ENCODE measurements at places on chromosomes 2 and 18.

- no peak for DNase-seq
Measured at GRCh38 chr2:50777954-50778353, 254.0 kb downstream of the NRXN1 start.

GRCh38 chr18:63997606-63998005 lies 27.7 kb downstream of the SERPINB8 start:
- no peak for DNase-seq

DNA sequence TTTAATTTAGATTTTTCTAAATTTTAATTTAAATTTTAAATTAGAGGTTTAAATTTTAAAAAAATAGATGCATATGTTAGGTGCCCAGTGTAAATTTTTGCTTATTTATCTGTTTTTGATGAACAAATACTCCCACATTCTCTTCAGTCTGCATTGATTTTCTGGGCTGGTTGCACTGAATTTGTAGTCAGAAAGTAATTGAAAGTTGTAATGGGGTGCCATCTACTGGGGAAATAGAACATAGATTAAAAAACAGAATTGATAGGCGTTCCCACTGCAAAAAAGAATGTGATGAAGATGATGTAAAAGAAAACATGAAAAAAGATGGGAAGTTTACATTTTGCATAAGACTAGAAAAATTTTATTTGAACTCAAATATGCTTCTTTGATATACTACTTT lies 51.7 kb upstream of the CCDC85A start:
- peak; percentile 42 for DNase-seq

DNA sequence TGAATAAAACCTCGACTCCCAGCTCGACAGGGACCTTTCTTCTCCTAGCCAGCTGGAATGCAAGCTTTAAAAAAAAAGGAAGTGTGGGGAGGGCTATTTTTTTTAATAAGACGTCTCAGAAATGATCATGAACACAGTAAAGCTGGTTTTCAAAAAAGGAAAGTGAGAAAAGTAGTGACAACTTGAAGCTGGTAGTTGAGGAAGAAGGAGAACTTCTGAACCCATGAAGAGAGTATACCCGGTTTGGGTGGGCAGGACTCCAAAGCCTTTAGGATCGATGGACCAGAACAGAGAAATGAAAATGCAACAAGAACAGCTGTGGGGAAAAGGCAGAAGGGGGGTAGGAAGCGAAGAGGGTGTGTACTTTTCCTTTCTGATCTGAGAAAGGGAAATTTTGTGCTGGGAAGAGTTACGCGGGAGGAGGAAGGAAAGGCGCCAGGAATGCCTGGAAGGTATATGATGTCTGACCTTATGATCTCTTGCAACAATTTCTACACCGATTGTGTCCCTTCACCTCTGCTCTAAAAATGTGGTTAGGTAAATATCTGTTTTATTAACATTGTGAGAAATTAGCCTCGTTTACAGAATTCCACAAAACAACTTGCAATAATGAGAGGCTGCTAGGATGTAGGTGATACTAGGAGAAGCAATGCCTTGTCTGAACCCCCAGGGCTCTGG lies 22.6 kb upstream of the CYP1B1 start:
- DNase-seq: no peak

DNA sequence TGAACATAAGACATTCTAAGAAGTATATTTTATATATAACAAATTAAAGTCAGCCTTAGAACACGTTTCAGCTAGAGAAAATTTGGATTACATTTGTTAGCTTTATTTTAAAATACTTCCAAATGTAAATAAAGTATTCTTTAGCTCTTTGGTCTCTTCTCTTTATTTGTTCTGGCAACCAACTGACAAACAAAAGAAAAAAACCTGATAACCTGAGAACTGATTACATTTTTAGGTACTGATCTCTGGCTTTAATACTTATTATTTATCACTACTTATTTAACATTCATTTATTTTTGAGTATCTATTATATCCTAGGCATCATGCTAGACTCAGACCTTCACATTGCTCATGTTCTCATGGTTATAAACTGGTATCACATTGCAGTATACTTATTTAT lies 18.5 kb downstream of the CCDC138 start:
- no peak for DNase-seq

DNA sequence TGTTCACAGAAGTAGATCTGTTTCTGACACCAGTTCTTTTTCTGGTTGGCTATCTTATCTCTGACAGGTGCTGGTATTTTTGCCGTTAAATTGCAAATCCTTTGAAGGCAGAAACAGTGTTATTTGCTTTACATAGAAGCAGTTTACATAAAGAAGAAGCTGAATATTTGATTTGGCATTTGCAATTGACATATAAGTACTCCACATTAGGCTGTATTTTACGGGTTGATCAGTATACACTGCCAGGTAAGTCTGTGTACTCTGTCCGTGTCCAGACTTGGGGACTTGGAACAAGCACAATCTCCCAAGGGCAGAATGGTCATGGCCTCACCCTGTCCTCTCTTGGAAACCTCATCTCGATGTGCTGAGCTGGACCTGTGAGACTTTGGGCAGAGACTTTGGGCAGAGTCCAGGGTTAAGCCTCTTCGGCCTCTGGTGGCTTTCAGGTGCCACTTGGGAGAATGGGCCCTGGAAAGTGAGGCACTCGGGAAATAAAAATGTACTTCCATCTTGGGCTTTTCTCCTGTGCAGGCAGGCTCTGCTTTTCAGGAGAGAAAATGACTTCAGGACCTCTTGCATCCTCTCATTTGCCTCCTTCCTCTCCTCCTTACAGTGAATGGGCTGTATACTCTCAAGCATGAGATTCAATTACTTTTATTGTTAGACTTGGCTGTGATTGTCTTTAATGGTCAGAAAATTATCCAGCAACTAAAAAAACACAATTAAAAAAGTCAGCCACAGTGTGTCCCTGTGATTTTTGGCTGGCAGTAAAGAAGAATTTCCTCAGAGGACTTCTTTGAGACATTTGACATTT lies 108.5 kb downstream of the RAPGEF4 start:
- no peak for DNase-seq

GRCh38 chr2:149860276-149860921 lies 272.8 kb upstream of the MMADHC start:
- no peak for DNase-seq

GRCh38 chr18:72194072-72194471 lies 350.1 kb downstream of the CBLN2 start:
- no peak for DNase-seq

DNA sequence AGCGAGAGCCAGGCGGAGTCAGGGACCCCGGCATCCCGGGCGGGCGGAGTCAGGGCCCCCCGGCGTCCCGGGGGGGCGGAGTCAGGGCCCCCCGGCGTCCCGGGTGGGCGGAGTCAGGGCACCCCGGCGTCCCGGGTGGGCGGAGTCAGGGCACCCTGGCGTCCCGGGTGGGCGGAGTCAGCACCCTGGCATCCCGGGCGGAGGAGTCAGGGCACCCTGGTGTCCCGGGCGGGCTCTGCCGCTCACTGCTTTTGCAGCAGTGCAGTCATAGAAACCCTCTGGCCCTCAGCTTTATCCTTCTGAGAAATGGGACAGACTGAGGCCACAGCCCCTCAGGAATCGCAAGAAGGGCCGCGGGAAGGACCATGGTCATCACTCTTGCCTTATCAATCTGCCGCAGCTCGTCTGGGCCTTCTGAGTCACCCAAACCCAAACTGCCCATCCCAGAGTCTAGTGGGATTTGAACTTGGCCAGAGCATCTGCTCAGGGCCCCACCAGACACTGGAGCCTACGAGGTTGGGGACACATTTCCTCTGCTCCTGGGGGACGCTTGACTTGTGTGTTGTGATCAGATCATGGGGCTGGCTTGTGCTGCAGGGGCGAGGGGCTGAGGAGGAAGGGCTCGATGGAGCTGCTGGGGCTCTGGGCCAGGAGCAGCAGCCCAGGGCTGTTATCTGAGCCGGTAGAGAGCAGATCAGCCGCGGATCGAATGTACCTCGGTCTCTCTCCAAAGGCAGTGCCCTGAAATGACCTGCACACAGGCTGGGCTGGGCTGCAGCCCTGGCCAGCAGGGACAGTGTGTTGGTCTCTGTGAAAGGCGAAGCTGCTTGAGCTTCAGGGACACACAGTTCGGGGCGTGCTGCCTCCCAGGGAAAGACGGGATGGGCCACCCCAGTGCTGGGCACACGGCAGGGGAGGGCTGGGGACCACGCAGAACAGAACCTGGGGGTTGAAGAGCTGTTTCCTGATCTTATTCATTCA lies 290.1 kb upstream of the HDAC4 start:
- no peak for DNase-seq

GRCh38 chr2:25304826-25305596 lies 36.7 kb downstream of the DNMT3A start:
- no peak for DNase-seq

DNA sequence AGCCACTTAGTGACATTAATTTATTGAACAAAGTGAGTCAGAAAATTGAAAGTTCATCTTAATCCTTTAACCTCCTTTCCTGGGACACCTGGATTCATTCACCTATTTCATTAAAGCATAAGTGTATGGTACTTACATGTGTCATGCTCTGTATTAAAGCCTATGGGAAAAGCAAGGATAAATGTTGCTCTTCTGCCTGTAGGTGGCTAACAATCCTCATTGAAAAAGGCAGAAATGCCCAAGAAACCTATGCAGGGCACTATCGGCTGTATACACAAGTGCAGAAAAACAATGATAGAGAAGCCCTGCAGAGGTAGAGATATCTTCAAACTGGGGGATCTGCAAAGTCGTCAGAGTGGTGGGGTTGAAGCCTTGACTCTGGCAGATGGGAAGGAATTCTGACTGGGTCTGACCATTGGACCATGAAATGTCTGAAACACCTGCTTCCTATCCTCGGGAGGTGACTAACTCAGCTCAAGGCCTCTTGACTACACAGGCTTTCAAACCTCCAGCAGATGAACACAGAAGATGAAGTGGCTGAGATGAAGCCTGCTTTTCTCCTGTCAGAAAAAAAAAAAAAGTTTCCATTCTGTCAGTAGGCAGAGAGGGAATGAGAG lies 83.1 kb downstream of the DCC start:
- DNase-seq: no peak

DNA sequence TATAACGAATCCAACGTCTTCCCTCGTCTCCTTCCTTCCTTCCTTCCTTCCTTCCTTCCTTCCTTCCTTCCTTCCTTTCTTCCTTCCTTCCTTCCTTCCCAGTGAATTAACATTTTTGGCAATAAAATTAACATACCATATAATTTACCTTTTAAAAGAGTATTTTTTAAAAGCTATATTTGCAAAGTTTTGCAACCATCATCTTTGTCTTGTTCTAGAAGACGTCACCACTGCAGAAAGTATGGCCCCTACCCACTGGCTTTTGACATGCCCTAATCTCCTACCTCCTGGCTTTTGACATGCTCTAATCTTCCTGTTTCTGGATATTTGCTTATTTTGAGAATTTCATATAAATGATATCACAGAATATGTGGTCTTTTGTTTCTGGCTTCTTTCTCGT lies 1023.9 kb upstream of the ZEB2 start:
- DNase-seq: no peak

DNA sequence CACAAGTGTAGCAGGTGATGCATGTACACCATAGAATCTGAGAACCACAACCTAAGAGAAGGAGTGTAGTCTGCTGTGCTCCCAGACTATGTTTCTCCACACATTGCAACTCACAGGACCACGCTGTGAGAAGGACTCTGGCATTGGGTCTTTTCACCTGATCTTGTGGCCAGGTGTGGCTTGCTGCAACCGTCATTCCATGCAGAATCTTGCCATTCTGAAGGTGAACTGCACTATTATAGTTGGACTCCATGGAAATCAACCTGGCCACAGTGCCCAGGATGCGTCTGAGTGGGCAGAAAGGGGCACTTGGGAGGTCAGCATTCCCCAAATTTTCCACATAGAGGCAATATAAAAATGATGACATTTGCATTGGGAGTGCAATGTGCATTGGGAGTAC lies 122.2 kb downstream of the CAPN13 start:
- no peak for DNase-seq

- DNase-seq: no peak
Measured at GRCh38 chr2:74149247-74149525, 1.5 kb upstream of the BOLA3 start.

GRCh38 chr2:138766464-138766863 lies 13.7 kb downstream of the NXPH2 start:
- DNase-seq: no peak

DNA sequence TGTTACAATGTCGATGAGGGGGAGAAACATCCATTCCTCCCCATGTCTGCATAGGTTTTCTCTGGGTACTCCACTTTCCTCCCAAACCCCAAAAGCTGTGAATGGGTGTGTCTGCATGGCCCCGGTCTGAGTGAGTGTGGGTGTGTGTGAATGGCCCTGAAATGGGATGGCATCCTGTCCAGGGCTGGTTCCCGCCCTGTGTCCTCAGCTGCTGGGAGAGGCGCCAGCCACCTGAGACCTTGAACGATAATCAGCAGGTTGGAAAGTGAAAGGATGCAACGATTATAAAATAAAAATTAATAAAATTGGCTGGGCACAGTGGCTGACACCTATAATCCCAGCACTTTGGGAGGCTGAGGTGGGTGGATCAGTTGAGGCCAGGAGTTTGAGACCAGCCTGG lies 69.2 kb downstream of the NPPC start:
- no peak for DNase-seq

DNA sequence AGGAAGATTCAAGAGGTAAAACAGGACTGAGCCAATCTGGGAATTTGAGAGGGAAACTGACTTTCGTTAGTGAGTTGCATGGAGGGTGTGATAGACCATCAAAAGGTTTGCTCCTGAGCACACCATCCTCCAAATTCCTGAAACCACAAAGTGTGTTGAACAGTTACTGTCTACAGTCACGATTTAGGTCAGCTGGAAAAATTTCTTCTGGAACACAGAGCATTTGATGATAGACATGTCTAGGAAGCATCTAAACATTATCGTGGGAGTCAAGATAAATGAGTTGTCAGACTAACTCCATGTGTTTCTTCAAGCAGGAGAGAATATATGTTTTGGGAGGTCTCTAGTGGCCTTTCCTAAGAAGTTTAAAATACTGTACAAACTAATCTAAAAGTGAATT lies 449.4 kb upstream of the SLC14A2 start:
- DNase-seq: no peak

- DNase-seq: no peak
Measured at GRCh38 chr2:72843301-72843700, 17.5 kb upstream of the EXOC6B start.

- DNase-seq: no peak
Measured at GRCh38 chr2:224405841-224406370, 4.0 kb upstream of the FAM124B start.

- DNase-seq: no peak
Measured at GRCh38 chr2:144796936-144797335, 277.0 kb upstream of the ZEB2 start.

- no peak for DNase-seq
Measured at GRCh38 chr2:212484563-212485080, 54.0 kb downstream of the ERBB4 start.

All from SHP77 treated with DMSO at 0.1 percent for 48 hours (cell line).